ENCODE measurements at places on chromosomes 1 and 21.
A peak's percentile ranks its signal among the peaks of the same experiment; 100 is the strongest.

DNA sequence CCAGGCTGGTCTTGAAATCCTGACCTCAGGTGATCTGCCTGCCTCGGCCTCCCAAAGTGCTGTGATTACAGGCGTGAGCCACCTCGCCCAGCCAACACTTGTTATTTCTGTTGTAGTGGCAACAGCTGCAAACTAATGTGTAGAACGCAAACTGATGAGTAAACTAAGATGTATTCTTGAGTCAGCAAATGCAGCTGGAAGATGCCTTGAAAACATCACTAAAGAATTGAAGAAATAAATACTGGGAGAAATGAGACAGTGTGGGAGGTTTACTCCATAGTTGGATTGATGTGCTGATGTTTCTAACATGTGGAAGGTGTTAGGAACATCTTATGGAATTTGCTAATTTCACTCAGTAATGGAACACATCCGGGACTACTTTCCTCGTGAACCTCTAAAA is 61.3 kb upstream of the KCNE2 start:
- DNase-seq = no peak

GRCh38 chr1:115430441-115431158 is 92.6 kb upstream of the NGF start:
- DNase-seq = no peak

DNA sequence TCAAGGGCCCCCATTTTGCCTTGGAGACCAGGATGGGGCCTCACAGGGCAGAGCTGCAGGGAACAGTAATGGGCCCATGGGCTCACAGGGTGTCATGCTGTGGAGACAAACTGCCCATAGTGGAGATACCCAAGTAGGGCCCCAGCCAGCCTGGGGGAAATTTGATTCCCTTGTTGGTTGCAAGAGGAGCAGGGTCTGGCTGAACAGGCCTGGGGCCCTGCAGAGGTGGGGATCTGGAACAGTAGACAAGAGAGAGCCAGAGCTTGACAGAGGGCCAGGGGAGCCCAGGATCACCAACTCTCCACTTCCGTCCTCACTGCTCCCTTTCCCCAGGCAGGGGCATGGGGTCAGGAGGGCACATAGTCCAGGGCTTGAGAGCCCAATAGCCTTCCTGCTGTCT is 8.7 kb downstream of the S100B start:
- DNase-seq = no peak

DNA sequence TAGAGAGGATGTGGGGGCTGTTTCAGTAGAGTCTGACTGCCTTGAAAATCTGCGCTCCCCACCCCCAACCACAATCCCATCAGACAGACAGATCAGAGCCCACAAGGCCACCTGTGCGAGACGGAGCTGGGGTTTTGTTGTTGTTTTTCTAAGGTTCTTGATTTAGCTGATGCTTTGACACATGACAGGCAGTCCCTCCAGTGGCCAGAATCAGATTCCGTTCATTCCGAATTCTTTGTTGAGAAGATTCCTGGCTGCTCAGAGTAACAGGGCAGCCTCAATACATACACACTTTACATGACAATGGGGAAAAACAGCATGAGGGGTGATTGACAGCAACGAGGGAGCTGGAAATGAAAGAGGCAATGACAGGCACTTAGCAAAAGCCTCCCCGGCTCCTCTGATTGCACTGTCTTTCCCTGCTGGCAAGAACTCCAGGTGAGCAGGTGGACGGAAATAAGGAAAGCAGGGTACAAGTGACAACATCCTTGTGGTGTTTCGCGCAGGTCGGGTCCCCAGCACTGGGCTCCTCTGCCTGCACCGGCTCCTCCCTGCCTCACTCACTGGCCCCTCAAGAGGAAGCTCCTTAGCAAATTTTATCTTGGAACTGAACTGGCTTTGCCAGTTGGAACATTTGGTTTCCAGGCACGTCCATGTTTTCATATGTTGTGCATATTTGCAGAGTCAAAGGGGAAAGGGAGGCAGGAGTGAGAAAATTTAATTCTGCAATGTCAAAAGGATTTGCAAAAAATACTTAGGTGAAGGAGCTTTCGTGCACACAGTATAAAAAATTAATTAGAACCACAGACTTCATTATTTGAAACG is 148.7 kb downstream of the PGBD5 start:
- peak; percentile 18 for DNase-seq

DNA sequence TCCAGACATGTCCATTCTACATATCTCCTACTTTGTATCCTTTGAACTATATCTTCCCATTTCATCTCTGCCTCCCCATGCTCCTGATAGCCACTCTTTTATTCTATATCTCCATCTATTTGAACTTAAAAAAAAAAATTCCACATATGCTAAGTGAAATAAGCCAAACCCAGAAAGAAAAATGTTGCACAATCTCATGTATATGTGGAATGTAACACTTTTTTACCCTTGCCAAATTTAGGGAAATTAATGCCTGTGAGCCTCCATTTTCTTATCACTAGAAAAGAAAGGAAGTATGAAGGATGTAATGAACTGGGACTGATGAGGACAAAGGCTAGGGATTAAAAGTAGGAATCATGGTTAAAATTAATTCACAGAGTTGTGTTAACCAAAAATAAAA is 53.5 kb downstream of the RGS13 start:
- no peak for DNase-seq

GRCh38 chr1:9426291-9426711 is 113.0 kb upstream of the SLC25A33 start:
- peak; percentile 72 for DNase-seq

DNA sequence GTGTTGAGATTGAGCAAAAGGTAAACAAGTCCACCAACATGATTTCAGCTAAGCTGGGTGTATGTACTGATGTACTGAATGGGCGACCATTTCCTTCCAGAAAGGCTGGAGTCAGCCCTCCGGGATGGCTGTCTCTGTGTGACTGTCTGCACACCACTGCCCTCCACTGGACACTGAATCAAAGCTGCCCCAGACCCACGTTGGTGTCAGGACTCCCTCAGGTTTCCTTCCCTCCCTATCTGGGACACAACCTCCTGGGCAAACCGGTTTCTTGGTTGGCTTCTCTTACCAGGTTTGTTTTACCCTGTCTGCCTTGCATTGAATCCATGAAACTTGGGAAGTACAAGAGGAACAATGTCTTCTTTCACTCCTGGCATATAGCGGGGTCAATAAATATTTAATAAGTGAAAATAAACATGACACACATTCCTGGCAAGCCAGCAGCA is 5.3 kb upstream of the SRP9 start:
- DNase-seq = peak; percentile 90

DNA sequence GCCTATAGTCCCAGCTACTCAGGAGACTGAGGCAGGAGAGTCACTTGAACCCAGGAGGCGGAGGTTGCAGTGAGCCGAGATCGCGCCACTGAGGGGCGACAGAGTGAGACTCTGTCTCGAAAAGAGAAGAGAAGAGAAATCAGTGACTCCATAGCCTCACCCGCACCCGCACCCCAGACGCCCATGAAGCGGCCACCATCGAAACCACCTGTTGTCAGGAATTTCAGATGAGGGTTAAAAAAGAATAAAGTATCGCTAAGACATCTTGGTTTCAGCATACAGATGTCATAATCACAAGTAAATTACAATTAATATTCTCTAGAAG is 47.4 kb downstream of the NPHP4 start:
- DNase-seq = no peak

- DNase-seq = peak; percentile 82
These were observed 45.0 kb upstream of the ADARB1 start for GRCh38 chr21:45029298-45029947.

- DNase-seq = no peak
These were observed 2.0 kb downstream of the EDEM3 start for GRCh38 chr1:184752656-184753055.
